AML-193 (cell line): ENCODE measurements at places on chromosomes 5 and 9.
A peak's percentile ranks its signal among the peaks of the same experiment; 100 is the strongest.

- no peak for DNase-seq
These were observed 37.3 kb upstream of the ADRA1B start for GRCh38 chr5:159878988-159879471.

GRCh38 chr5:15560421-15560820 is 60.4 kb downstream of the FBXL7 start:
- no peak for DNase-seq

DNA sequence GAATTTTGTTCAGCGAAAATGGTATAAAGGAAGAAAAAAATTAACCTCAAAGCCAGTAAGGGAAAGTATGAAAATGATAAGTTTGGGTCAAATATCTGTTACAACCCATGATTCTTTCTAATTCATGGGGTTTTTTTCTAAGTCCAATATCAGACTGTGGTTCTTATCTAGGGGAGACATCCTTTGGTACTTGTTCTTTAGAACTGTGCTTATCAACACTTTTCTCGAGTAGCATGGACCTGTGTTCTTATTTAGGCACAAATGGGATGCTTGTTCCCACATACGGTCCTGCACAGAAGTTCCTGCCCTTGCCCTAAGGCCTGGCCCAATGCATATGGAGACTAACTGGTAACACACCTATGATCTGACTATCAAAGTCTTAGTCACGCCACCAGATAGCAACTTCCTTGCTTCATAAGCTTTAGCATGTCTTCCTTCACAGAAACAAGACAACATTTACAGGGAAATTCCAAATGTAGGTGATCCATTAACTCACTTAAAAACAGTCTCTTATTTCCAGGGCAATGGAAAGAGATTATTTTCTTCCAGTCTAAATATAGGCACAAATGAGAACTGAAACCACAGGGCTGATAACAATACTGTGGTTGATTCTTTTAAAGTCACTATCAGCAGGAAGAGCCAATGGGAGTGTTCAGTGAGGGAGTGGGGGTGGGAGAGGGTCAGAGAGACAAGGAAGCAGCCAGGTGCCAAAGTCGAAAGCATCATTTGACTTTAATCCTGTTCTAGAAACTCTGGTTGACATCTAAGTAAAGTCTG is 268.8 kb upstream of the ANKRD55 start:
- no peak for DNase-seq

DNA sequence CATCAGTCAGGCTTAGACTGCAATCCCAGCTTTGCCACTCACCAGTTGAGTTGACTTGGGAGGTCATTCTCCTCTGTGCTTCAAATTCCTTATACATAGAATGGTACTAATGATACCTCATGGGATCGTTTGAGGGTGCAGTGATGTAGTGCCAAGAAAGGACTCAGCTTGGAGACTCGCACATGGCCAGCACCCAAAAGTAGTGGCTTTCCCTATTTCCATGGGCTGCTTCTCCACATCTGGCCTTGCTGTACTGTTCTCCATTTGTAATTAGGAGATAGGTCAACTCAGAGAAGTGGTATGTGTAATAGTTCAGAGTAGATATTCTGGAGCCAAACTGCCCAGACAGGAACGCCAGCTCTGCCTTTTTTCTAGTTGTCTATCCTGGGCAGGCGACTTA is 5.5 kb downstream of the CCL19 start:
- no peak for DNase-seq

DNA sequence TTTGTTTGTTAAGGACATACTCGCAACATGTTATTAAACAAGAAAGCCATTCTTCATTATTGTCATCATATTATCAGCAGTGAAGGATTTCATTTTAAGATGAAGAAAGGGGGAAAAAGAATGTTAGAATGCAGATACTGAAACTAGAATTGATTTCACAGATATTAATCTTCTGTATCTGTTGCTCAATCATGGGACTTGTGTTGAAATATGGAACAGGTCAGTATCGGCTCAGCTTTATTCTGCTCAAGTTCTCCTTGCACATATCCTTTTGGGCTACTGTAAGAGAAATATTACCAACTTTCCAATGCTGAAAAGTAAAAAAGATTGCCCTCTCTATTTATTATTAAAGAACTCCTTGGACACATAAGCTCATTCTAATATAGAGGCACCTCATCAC is 13.8 kb upstream of the ANXA1 start:
- peak; percentile 20 for DNase-seq

DNA sequence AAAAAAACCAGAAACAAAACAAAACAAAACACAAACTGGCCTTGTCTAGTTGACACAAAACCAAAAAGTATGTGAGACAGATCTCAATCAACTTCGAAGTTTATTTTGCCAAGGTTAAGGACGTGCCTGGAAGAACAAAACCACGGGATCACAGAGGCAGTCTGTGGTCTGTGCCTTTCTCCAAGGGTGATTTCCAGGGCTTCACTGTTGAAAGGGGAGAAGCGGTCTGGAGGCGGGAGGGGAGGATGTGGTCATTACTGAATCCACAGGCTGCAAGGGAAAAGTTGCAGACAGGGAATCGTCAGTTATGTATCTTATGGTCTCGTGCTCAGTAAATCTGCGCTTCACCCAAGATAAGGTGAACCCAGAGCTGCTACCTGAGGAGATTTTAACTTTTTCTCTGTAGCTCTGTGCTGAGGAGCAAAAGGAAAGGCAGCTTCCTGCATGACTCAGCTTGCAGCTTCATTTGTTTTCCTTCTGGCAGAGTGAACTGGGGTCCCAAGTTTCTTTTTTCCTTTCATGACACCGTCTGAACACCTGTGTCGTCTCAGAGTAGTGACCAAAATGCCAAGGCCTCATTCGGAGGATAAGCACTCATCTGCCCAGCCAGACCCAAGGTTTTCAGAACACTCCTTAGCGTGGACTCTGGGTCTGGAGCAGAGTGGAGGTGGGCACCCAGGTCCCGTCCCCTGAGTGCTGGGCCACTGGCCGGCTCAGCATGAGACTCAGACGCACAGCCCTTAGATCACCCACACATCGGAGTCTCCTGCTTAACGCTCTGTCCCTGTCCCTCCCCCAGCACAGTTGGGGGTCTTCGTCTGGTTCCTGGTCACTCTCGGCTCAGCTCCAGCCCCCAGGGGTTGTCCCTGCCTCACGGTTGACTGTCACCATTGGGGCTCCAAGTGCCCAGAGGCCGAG is 25.9 kb downstream of the ROPN1L start:
- DNase-seq: no peak

GRCh38 chr9:87140605-87141109 is 193.4 kb upstream of the GAS1 start:
- no peak for DNase-seq

DNA sequence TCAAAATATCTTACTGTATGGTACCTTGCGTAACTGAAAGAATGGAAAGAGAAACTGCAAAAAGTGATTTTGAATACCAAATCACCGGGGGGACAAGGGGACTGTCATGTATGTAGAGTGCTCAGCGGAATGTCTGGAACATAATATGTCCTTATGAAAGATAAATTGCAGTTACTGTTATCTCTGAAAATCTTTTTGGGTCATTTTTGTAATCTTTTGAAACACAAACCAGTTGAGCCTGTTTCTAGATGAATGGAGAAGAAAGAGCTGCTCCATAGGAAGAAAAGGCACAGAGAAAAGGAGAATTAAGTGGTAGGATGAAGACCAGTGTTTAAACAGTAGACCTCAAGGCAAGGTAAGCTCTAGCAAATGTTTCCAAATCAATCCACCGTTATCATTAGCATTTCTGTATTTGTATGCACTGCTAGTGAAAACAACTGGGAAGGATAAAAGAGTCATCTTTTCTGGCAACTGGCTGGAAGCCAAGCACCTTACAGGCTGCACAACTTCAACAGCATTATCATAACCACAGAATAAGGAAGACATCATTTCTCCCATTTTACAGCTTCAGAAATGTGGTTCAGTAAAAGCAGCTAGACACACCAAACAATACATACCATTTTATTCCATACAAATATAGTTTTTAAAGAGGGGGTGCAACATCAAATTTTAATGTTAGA is 158.5 kb downstream of the TRPM3 start:
- DNase-seq: no peak

DNA sequence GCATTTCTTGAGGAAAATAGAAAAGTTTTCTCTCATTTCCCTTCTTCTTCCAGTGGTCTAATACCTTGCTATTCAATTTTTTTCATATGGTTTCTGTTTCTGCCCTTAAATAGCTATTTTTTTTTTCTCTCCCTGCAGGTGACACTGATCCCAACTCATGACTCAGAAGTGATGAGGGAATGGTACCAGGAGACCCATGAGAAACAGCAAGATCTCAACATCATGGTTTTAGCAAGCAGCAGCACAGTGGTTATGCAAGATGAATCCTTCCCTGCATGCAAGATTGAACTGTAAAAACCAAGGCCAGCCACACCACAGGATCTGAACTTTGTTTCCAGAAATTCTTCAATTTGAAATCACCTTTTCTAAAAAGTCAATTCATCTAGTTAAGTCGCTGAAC is 97.7 kb downstream of the MAP1B start:
- DNase-seq: no peak

DNA sequence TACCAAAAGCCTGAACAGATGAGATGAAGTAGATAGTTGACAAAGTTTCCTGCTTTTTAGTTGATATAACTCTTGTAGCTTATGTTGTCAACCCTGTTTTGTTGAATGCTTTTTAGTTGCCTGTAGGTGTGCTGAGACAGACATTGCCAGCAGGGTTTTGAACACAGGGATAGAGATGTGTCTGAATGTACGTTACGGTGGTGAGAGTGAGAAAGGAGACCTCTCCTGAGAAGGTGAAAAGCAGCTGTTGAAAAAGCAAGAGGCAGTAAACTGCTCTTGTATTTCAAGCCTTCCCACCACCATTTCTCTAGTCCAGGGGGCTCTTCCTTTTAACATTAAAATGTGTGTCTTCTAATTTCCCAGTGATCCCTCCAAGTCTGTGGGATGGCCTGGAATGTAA is 14.7 kb downstream of the DNAJC21 start:
- DNase-seq: no peak

GRCh38 chr9:115593587-115594091 is 475.7 kb upstream of the TNC start:
- DNase-seq: peak; percentile 24

- DNase-seq: no peak
These were observed 43.0 kb upstream of the NEK6 start for GRCh38 chr9:124214596-124215367.

GRCh38 chr5:67010684-67011409 is 185.8 kb downstream of the CD180 start:
- DNase-seq: no peak

DNA sequence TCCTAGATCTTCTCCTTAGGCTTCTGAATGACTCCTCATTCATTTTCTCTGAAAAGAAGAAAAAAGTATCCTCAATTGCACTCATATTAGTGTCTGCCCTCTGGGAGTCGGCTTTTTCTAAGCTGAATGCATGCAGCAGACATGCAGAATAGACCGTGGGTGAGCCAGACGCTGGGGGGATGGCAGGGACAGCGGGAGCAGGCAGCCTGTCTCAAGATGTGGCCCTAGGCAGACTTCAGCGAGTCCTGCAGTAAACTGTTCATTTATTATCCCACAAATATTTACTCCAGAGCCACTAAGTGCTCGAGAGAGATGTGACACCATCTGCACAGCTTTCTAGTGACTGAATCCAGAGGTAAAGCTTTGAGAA is 164.9 kb upstream of the RAI14 start:
- DNase-seq: no peak

DNA sequence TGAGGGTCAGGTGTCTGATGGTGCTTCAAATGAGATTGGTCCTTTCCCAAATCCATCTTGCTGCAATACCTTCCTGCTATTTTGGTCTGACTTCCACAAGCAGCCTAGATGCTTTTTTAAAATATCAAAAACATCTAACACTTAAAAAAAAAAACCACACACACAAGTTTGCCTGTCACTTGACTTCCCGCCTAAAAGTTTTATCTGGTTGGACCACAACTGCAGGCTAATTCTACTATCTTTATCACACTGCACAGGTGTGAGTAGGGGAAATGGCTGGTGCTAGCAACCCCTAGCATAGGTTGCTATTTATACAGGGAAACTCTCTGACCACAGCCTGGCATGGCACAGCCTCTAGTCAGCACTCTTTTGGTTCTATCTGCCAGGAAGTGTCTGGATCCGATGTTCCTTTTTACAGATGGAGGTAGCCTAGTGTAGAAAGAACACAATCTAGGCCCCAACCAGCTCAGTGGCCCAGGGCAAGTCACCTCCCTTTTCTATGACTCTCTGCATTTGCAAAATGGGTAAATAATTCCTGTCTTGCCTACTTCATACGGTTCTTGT is at the start of gene HEMGN:
Gene HEMGN, minus strand, starts transcription at position 92 of the 564 bp plus-strand sequence. Its CDS starts 36 bp downstream, at position 56.
- no peak for DNase-seq

DNA sequence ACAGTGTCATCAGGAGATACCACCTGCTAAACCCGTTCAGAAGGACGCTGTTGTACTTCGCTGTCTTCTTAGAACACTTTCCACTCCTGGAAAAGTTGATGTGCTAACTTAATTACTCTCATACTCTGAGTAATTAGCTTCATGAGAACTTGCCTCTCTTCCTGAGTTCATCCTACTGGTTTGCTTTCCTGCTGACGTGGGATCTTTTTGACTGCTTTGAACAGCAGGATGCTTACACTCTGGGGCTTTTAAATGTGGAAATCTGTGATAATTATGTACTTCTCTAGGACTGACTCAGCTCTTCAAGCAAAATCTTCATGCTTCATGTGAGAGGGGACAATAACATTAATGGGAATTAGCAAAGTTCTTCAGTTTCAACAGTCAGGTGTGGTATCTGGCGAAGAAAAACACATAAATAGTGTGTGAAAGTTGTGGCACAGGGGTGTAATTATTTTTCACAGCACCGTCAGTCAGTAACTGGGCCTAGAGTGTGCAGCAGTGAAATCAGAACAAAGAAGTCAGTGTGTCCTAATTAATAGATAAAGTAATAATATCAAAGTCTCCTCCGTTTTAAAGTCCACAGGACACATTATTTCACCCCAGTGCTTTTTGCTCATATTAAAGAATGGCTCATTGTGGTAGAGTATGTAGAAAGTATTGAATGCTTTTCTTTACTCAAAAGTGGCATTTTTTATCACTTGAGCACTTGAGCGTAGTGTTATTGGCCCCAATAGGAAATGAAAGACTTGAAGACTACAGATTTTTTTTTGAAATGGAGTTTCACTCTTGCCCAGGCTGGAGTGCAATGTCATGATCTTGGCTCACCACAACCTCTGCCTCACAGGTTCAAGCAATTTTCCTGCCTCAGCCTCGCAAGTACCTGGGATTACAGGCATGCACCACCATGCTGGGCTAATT is 140.9 kb upstream of the DMRT1 start:
- no peak for DNase-seq

- no peak for DNase-seq
These were observed 54.0 kb downstream of the PCA3 start for GRCh38 chr9:76818271-76818670.

DNA sequence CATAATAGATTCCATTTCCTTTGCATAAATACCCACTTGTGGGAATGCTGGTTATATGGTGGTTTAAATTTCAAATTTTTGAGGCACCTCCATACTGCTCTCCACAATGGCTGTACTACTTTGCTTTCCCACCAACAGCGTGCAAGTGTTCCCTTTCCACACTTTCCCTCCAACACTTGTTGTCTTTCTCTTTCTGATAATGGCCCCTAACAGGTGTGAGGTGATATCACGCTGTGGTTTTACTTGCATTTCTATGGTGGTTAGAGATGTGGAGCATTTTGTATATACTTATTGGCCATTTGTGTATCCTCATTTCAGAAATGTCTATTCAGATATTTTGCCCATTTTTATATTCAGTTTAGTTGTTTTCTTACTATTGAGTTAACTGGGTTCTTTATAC is 34.6 kb downstream of the CTSL start:
- no peak for DNase-seq
